Activated CD8-positive, alpha-beta memory T cell treated with anti-CD3 and anti-CD28 coated beads for 4 hours (primary cell): ENCODE measurements at places on chromosomes 4 and X.

DNA sequence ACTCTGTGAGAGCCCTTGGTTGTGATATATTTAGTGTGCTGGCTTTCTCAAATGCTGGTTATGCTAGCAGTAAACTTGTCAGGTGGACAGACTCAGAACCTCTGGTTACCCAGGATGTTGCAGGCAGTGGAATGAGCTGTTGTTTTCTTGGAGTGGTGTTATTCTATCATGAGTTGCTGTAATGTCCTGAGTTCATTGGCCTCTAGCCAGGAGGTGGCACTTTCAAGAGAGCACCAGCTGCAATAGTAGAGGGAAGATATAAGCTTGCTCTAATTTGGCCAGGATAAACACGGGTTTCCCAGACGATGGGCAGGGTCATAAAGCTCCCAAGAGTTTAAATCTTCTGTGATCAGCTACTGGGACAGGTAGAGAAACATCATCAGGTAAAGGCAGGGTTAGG lies 95.0 kb upstream of the UBQLN2 start:
- no peak for DNase-seq

DNA sequence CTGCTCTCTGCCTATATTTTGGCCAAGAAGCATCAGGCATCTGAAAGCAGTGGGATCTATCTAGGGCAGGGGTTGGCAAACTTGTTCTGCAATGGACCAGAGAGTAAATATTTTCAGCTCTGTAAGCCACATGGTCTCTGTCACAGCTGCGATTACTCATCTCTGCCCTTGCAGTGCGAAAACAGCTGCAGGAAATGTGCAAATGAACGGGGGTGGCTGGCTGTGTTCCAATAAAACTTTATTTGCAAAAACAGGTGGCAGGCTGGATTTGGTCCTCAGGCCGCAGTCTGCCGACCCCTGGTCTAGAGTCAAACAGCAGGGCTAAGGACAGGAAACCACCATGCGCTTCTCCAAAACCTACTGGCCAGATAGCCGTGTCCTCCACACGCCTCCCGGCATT lies 48.6 kb downstream of the ACOX3 start:
- no peak for DNase-seq

GRCh38 chrX:109987884-109988283 lies 15.0 kb upstream of the TMEM164 start:
- no peak for DNase-seq

DNA sequence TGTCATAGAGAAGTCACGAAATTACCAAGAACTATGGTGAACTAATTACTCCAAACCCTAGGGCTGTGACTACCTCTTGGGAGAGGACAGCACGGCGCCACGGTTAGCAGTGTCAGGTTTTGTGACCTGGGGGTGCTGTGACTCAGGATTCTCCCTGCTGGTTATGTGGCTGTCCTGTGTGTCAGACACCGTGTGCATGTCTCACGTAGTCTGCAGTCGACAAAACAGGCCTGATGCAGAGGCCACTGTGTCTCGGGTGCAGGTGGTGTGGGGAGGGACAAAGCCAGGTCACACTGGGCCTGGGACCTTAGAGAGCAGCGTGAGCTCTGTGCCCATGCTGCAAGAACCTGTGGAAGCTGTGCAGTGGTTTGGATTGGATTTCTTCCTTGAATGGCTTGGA lies 34.1 kb downstream of the TNIP2 start:
- no peak for DNase-seq

GRCh38 chrX:10350981-10351380 lies 194.2 kb downstream of the CLCN4 start:
- DNase-seq: no peak

DNA sequence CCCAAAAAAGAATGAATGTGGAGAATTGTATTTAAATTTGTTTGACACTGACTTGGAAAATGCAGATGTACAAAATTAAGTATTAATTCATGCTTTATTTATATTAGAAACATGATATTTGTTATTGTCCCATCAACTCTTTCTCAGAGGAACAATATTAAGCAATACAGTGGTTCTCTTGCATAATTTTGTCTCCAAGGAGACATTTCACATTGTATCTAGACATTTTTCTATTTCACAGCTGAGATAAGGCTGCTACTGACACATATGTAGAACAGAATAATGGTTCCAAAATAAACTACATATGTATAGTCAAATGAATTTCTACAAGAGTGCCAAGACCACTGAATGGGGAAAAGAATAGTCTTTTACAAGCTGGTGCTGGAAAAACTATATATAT lies 427.9 kb upstream of the SPANXN1 start:
- DNase-seq: no peak
